H54 (cell line): ENCODE measurements at places on chromosomes 2 and 18.

DNA sequence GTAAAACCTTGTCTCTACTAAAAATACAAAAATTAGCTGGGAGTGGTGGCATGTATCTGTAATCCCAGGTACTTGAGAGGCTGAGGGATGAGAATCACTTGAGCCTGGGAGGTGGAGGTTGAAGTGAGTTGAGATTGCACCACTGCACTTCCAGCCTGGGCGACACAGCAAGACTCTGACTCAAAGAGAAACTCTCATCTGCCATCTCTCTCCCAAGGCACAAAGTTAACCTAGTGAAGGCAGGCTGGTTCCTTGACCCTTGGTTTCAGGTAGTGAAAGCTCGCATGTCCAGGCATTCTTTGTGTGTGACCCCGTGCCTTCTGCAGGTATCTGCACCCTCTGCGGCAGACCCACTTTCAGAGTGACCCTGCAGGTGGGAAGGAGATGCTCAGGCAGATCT, 100.0 kb downstream of the WDSUB1 start:
- DNase-seq: no peak

GRCh38 chr2:100376836-100377235, 40.6 kb downstream of the CHST10 start:
- no peak for DNase-seq

- no peak for DNase-seq
Measured at GRCh38 chr2:134201533-134201932, 52.3 kb upstream of the MGAT5 start.

DNA sequence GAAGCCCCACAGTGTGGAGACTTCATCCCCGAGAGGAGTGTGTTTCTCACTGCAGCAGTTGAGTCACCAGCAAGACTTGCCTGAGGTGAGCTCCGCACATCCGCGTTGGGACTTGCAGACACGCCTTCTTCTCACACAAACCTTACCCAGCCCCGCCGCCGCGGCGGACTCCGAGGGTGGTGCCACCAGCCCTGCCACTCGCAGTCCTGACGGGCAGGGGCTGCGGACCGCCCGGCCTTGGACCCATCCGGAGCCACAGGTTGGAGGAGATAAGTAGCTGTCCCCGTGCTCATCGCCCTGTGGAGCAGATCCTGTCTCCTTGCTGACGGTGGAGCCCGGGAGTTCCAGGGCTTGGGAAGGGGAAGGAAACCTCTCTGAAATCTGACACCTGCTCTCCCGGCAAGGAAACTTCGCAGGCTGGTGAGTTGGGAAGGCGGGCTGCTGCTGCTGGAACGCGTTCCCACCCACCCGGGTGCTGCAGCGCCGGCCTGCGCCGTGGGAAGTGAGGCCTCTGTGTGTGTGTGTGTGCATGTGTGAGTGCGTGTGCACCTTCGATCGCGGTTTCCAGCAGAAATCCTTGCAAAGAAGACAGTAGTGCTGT, at the start of gene RAB27B:
RAB27B (plus strand) TSS at position 197 of the 601 bp plus-strand sequence. CDS start 49,109 bp downstream, outside the sequence.
- DNase-seq: peak; percentile 35

- no peak for DNase-seq
Measured at GRCh38 chr18:64073971-64074370, 74.9 kb downstream of the LINC00305 start.

DNA sequence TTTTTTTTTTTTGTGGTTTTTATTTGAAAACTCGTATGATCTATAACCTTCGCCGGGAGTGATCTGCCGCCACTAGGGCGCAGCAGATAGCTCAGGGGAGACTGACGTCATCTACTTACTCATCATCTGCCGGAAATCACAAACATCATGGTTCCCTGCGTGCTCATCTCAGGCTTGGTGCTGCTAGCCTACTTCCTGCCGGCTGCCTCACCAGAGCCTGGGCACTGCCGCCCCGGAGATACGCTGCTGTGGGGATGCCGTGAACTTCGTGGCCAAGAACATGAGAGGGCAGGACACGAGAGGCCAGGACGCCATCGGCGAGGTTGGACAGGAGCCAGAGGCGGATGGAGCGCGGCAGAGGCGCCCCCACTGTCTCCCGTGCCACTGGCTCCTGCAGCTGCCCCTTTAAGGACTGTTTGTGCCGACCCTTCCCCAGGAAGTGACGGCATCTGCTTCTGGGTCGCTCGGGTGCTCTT, 68.8 kb downstream of the DOK6 start:
- no peak for DNase-seq

DNA sequence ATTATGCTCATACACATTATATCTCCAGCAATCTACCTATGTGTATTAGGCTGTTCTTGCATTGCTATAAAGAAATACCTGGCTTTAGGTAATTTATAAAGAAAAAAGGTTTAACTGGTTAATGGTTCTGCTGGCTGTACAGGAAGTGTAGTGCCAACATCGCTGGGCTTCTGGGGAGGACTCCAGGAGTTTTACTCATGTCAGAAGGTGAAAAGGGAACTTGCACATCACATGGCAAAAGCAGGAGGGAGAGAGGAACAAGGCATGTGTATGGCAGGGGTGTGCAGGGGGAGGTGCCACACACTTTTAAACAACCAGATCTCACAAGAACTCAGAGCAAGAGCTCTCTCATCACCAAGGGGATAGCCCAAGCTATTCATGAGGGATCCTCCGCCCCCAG, 715.4 kb upstream of the ZEB2 start:
- DNase-seq: no peak

GRCh38 chr18:22021701-22022100, 147.7 kb upstream of the GATA6 start:
- DNase-seq: no peak

DNA sequence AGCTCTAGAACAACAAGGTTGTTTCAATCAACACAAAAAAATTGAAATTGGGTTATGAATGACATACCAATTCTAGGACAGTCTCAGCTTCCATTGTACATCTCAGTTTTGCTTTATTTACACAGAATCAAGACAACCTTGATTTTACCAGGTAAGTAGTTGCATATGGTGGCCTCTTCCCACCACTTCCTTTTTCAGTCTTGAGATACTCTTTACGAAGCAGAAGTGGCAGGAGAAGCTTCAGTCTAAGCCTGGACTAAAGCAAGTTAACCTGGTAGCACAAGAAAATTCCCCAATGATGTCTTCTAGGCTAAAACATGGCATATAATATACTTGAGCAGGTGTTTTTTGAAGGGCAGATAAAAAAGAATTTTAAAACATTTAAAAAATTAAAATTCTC, 10.7 kb upstream of the FAM136A start:
- DNase-seq: no peak

GRCh38 chr2:241289597-241289996, 25.9 kb downstream of the HDLBP start:
- DNase-seq: no peak

DNA sequence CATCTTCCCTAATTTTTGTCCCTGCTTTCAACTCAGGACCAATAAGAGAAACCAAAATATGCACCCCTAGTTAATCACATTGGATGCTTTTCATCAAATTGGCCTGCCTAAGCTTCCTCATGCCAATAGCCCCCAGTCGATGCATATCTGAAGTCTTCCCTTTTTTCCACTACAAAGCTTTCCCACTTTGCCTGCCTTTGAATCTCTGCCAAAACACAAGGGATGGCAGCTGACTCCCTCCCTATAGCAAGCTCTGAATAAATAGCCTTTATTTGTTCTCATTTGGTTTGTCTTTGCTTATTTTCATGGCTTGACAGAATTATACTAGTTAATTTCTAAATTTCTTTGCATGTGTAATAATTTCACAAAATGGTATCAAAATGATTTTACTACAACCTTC, 621.2 kb downstream of the MBD2 start:
- DNase-seq: no peak

GRCh38 chr2:165787334-165787733, 6.7 kb downstream of the GALNT3 start:
- no peak for DNase-seq

- DNase-seq: no peak
Measured at GRCh38 chr2:202824901-202825300, 46.7 kb downstream of the ICA1L start.

GRCh38 chr18:40613721-40614120, 1341.3 kb upstream of the PIK3C3 start:
- DNase-seq: no peak

DNA sequence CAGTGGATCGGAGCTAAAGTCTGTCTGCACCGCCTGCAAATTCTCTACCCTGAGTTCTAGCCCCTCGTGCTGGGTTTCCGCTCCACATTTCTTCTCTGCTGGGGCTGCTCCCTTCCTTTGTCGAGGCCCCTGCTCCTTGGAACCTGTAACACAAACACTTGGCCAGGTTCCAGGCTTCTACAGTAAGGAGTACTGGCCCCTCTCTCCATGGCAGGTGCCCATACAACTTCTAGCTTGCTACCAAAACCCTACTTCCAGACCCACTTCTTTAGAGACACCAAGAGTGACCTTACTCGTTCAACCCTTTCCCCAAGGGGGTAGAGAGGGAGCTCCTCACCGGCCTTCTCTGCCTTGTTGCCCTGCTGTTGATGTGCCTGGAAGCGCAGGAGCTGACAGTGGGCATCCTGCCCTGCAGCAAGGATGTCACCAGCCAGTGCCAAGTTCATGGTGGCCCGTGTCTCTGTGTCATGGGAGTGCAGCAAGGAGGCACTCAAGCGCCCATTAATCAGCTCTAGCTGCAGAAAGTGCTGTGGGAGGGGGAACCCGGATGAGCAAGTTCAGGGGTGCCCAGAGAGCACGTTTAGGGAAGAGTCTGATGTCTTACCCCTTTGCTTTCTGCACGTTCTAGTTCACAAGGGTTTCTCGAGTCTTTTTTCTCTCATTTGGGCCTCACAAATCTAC, 1.1 kb downstream of the PREB start:
- DNase-seq: no peak

GRCh38 chr2:144390424-144391020, 129.4 kb downstream of the ZEB2 start:
- no peak for DNase-seq

DNA sequence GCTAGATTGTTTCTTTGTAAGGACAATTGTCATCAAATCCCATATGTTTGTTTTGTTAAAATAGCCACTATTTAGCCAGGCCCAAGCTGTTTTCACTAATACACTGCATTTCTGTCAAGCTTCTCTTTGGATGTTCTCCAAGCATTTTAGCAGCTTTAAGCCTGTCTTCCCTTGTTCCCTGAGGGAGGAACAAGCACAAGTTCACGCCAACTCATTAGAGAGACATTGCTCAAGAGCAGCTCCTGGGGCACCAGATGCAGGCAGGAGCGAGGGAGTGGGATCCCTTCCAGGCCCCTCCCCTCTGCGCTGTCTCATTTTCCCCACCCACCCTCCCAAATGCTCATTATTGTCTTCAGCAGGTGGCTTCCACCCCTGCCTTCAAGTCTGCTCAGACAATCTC, 32.6 kb upstream of the PPP3R1 start:
- no peak for DNase-seq

DNA sequence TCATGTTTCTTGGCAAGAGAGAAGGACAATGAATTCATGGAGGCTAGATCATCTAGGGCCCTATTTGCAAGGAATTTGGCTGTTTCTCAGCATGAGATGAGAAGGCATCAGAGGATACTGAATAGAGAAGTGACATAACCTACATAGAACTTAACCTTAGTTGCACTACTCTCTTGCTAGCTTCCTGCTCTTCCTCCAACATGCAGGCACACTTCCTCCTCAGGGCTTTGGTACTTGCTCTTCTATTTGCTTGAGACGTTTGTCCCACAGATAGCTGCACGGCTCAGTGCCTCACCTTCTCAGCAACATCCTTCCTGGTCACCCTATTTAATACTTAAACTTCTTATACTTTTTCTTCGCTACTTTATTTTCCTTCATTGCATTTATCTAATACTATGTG, 20.0 kb upstream of the LANCL1 start:
- no peak for DNase-seq

GRCh38 chr2:228675091-228675490, 493.6 kb upstream of the SPHKAP start:
- DNase-seq: no peak

GRCh38 chr2:127153691-127154158, 46.8 kb upstream of the BIN1 start:
- DNase-seq: peak; percentile 92

- DNase-seq: no peak
Measured at GRCh38 chr2:113173542-113174375, at the start of gene PSD4. PSD4 (plus strand) TSS chr2:113173971; CDS start chr2:113182457, 8,486 bp downstream.

GRCh38 chr2:162839419-162839818, 852 bp upstream of the KCNH7 start:
- no peak for DNase-seq

DNA sequence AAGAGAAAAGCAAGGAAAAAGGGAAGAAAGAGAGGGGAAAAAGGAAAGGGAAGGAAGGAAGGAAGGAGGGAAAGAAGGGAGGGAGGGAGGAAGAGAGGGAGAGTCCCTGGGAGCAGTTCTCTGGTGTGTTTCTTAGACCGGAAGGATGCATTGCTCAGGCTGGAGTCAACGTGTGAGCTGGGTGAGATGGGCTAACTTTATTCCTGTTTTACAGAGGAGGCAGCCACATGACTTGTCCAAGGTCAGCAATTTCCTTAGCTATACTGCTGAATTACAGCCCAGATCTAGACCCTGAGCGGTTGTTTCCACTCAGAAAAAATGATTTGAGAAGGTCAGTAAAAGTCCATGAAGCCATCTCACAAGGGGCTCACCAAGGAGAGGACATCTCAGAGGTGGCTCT, 86.6 kb upstream of the APCDD1 start:
- no peak for DNase-seq

- no peak for DNase-seq
Measured at GRCh38 chr2:14867853-14868252, 235.3 kb downstream of the LRATD1 start.

GRCh38 chr18:54035927-54036326, 188.5 kb downstream of the MBD2 start:
- DNase-seq: no peak

- DNase-seq: no peak
Measured at GRCh38 chr2:39671604-39672003, 5.9 kb downstream of the TMEM178A start.

DNA sequence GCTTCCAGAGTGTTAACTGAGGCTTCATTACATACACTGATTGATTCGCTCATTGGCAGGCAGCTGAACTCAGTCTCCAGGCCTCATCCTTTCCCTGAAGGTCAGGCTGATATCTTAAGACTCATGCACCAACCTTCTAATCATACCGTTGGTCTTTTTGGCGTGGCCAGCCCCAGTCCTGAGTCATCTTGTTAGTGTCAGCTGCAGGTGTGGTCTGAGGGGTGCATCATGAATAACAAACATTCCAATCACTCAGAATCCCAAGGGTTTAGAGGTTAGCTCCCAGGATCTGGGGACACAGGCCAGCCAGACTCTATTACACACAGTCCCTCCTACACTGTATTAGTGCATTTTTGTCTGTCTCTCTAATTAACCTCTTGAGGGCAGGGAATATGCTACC, 271.5 kb downstream of the HRH4 start:
- no peak for DNase-seq

GRCh38 chr2:129443865-129444739, 535.4 kb upstream of the RAB6C start:
- no peak for DNase-seq
